ENCODE measurements at places on chromosomes 2 and 18. TPM values are rescaled to one million over a fixed set of nuclear protein-coding genes. Genes with fewer than 3 reads are reported as not detected.
A peak's percentile ranks its signal among the peaks of the same experiment; 100 is the strongest.

DNA sequence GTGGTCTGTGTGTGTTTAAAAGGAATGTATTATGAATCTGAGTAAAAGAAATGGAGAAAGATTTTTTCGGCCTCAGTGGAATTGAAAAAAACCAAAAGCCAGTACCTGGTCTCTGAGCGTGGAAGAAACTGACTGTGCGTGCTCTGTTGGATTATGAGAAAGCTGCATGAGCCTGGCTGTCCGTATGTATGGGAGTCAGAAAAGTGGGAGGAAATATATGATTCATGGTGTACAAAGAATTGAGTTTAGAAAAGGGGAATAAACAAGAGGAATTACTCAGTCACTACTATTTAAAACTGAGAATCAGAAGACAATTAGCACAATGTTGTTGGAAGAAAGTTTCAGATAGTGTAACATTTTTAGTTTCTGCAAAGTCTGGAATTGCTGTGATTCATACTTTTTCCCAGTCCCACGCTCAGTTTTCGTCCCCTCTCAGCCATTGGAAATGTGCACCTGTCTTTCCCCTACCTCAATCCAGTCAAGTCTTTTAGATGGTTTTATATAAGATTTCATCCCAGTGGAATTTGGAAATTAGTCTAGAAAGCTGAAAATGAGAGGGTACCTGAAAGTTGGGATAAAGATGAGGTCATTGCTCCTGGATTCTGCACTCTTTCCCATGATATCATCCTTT lies 66.4 kb upstream of the CHMP1B start:
- no peak for DNase-seq

DNA sequence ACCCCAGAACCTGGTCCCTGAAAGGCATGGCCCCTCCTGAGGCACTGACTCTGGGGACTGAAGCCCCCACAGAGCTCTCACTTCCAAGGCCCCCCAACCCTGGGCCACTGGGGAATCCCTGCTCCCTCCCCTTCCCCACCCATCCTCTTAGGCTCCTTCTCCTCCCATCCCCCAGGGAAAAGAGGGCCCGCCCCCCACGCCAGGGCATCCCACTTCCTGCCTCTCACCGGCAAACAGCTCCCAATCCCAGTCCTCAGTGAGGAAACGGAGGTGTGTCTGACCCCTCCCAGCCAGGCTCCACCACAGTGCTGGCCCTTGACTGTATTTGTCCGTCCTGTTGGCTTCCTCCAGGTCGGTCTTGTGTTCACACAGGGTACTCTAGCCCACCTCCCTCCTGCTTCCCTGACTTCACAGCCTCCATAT lies 35.0 kb upstream of the PTMA start:
- no peak for DNase-seq

GRCh38 chr2:240575101-240575965 lies 7.0 kb downstream of the RNPEPL1 start:
- no peak for DNase-seq

GRCh38 chr2:238730001-238730669 lies 117.8 kb upstream of the TWIST2 start:
- DNase-seq, result no peak

- DNase-seq, result peak; percentile 6
Observed at GRCh38 chr2:145431181-145431951, 911.4 kb upstream of the ZEB2 start.

DNA sequence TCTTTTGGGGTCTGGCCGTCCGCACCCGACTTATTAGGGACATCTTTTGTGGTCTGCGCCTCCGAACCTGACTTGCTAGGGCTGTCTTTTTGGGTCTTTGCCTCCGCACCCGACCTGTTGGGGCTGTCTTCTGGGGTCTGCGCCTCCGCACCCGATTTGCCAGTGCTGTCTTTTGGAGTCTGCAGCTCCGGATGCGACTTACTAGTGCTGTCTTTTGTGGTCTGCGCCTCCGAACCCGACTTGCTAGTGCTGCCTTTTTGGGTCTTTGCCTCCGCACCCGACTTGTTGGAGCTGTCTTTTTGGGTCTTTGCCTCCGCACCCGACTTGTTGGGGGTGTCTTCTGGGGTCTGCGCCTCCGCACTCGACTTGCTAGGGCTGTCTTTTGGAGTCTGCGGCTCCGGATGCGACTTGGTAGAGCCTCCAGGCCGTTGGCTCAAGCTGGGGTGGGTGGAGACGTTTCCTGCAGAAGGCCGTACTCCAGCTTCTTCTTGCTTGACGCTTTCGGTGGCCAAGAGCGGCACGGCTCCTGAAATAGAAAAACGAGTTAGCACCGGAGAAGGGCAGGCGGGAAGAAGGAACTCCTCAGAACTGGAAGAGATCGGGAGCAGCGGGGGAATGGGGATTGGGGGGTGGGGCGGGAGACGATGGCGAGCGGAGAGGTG lies 498 bp downstream of the TGOLN2 start:
- peak; percentile 47 for DNase-seq

The RASGRP3 gene
- 29.3 TPM for total RNA-seq
